ENCODE measurements at places on chromosomes 5 and 9.

DNA sequence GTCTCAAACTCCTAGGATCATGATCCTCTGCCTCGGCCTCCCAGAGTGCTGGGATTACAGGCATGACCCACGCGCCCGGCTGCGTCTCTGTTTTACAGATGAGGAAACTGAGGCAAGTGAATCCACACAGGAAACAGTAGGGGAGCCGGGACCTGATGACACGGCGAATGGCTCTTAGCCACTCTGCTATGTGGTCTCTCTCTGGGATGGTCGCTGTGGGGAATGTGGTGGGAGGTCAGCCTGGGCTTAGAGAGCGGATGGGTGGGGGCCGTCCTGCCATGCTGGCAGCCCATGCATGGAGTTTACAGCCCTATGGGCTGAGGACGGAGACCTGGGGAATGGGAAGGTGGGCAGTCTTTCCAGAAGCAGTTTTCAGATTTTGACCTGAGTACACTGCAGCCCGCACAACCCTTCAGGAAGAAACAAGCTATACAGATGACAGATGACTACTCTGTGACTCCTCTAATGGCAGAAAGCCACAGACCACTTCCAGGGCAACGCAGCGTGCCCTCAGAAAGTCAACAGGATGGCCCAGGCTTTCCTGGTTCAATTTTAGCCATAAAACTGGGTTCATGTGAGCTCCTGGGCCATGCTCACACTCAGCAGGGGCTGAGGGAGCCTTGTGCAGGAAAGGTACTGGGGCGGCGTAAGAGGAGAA, 136.1 kb upstream of the RAPGEF1 start:
- no peak for DNase-seq

DNA sequence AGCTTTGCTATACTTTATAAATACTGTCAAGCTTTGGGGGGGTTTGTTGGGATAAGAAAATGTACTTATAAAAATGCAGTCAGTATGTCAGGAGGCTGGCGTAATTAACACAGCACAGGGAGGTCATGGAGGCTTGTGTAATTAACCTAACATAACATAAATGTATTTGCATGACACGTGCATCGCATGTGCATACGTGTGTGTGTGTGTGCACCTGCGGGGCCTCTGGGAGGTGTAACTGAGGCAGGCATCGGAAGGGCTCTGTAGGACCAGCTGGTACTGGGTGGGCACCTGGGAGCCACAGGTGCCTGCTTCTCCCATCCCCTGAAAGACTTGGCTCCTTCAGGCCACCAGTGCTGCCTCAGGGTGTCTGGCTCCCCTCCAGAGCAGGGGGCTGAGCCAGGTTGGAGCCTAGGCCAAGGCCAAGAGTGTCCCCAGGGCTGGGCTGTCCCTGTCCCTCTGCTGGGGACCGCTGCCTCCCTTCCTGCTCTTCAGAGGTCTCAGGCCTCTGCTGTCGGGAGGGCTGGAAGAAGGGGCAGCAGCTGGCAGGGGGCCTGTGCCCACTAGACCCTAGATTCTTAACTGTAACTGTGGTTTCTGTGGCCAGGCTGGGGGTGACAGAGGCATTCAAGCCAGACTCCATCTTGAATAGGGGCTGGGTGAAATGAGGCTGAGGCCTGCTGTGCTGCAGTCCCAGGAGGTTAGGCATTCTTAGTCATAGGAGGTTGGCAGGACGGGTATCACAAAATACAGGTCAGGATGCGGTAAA, 9.0 kb downstream of the FCN2 start:
- DNase-seq = no peak

DNA sequence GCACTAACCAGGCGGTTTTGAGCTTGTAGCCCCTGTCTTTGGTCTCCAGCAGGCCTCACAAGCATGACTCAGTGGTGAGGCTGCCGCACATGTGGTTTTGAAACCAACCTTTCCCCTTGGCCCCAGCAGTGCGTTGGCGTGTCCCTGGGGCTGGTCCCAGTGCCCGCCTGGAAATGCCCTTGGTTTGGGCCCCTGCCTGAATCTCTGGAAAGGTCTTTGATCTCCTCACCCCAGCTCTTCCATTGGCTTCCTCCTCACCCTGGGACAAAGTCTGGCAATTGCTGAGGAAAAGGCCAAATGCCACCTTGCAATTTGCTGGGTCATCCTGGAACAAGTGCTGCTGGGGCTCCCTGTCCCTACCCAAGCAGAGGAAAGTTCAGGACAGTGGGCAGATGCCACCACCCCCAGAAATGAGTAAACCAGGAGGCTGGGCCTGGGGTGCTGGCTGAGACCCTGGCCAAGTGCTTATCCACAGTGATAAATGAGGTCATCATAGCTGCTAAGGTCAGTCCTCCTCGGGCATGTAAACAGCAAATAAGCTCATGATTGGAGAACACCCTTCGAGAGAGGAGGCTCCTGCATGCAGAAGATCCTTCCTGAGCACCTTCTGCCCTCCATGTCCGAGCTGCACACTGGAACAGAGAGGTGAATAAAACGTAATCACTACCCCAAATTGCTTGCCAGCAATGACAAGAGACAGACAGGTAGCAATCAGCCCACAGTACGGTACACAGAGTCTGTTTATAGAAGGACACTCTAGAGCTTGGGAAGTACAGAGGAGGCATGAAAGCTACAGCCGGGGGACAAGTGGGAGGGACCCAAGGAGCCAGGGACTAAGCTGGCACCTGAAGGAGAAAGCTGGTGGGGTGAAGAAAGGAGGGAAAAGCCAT, 98.9 kb upstream of the CPEB4 start:
- peak; percentile 26 for DNase-seq

- DNase-seq = no peak
Measured at GRCh38 chr5:64839936-64840335, 71.2 kb downstream of the CWC27 start.

DNA sequence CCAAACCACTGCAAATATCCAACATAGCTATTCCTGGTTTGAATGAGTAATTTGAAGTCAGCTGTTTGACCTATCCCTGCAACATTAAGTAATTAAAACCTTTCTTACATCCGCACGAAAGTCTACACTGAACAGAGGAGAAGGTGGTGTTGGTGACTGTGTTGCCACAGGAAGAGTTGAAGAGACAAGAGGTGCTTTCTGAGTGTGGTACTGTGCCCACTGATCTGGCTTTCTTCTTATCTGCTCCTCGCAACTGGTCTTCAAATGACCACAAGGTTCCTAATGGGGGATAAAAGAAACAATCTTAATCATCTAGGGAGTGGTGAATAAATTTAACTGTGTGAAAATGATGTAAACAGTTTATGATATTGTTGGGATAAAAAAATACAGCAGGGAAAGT, 29.4 kb upstream of the PDCL start:
- no peak for DNase-seq

- DNase-seq = no peak
Measured at GRCh38 chr5:163410505-163410904, 26.9 kb upstream of the CCNG1 start.

DNA sequence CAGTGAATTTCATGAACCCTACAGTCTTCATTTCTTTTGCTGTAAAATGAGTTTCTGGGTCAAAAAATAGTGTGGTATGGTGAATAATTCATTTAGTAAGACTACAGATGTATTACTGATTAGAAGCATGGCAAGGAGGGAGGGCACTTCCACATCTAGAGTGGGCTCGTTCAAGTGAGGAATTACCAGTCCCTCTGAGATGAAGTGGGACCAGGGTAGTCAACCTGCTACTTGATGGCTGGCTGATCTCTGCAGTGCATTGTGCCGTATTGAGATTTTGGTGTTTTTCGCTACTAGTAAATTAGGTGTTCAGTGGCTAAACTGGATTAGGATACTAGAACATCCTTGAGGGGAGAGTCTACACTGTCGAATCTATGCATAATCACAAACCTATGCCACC, 10.8 kb downstream of the CDC37L1 start:
- DNase-seq = no peak

GRCh38 chr9:94951324-94952135, 225.0 kb downstream of the AOPEP start:
- no peak for DNase-seq

GRCh38 chr5:139164020-139164419, 34.1 kb downstream of the SIL1 start:
- DNase-seq = no peak

- DNase-seq = no peak
Measured at GRCh38 chr5:31581498-31582099, 49.5 kb downstream of the C5orf22 start.

DNA sequence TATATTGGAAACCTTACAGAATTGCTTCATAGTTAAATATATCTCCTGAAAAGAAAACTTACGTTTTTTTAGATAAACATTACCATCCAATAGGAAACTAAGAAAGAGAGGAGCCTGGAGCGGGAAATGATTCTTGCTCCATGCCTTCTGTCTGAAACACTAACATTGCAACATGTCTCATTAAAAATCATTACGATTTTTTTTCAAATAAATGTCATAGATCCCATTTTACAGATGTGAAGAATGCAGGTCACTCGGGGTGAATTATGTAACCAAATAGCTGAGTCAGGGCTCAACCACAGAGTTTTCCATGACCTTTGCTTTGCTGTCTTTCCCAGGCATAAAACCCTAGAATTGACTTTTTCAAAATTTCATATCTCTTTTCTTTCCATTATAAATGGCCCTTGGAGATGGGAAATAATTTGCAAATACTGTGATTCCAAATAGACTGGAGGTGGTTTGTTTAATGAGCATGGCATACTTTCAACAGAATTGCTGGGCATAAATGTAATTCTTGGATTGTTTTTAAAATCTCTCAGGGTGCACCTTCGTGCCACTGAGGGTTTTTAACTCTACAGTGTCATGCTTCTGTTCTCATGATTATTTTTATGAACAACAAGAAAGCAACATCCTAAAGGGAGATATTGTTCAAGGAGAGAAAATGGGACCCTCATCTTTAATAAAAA, 302.8 kb downstream of the EBF1 start:
- no peak for DNase-seq

DNA sequence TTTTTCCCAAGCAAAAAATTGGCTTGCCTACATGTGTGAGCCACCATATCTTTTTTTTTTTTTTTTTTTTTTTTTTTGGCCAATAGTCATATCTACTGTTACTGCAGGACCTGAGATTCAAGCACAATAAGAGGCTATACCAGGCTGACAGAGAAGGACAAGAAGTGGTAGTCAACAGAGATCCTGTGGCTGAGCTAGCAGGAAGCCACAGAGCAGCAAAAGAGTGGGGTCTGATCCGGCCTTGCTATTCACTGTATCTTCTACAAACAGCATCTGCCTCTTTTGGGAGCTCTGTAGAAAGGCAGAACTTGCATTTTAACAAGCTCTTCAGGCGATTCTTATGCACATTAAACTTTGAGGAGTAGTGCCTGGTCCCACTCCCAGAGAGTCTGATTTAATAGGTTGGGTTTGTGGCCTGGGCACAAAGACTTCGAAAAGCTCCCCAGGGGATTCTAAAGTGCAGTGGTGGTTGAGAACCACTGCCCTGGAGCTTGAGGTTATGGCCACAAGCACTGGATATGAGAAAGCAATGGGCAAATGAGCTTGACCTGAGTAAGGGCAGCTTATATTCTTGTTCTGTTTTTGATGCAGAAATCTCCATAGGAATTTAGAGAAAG, 162.8 kb downstream of the PIK3R1 start:
- peak; percentile 25 for DNase-seq

DNA sequence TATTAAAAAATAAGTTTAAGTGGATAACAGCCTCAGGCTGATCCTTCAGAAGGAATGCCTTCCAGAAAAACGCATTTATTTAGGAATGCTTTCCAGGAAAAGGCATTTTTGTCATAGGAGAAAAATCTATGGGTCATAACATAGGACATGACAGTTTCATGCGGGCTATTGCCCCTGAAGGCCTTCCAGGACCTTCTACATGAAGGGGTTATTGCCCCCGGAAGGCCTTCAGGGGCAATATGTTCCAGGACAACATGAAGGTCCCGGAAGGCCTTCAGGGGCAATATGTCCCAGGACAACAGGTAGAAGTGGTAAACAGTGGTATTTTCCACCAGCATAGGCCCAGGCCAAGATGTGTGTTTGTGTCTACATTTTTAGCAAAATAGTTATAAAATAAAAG, 191.3 kb upstream of the RASA1 start:
- no peak for DNase-seq

- no peak for DNase-seq
Measured at GRCh38 chr5:168313596-168314204, 22.3 kb downstream of the WWC1 start.

DNA sequence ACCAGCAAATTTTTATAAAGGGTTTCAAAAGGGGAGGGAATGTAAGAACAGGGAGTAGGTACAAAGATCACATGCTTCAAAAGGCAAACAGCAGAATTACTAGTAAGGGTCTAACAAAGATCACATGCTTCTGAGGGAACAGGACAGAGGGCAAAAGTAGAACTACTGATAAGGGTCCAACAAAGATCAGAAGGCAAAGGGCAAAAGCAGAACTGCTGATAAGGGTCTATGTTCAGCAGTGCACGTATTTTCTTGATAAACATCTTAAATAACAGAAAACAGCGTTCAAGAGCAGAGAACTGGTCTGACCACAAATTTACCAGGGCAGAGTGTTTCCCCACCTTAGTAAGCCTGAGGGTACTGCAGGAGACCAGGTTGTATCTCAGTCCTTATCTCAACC, 469.5 kb upstream of the PIK3R1 start:
- DNase-seq = no peak

DNA sequence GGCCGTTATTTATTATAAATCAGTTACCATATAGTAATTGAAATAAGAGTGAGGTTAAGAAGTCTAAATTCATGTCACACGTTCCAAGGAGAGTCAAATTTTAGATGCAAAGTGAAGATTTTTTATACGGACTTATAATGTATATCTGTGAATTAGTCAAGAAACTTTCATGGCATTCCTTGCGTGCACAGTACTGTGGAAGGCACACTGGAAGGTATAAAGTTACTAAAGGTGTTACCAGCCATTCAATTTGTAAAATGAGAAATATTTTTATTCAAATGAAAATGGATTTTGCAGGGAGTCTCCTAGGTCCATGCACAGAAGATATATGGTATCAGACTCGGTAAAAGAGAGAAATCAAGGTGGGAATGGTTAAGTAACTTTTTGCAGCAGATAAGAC, 408.1 kb upstream of the CTNND2 start:
- DNase-seq = no peak

DNA sequence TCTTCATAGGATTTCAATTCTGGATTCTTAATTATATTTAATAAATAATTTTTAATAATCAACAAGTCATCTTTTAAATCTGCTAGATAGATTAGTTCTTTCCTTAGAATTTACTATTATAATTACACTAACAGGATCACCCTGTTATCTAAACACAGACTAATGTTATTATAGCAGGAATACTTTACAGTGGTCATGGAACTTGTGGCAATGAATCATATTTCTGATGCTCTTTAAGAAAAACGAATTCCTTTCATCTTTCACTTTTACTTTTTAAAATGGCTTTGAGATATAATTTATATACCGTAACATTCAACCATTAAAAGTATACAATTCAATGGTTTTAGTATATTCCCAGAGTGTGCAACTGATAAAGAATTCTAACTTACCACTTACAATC, 29.7 kb upstream of the CDK5RAP2 start:
- DNase-seq = no peak

DNA sequence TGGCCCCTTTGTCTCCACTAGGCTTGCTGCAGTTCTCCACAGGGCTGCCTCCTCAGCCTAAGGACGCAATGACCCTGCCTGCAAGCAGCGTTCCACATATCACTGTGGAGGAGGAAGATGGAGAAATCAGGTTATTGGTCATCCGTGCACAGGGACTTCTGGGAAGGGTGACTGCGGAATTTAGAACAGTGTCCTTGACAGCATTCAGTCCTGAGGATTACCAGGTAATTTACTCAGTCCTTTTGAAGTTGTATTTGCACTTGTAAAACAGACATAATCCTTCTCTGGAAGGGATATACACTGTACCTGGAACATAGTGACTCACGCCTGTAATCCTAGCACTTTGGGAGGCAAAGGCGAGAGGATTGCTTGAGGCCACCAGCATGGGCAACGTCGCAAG, 116.6 kb downstream of the ADGRV1 start:
- no peak for DNase-seq

Data from GM12864 (cell line).